ENCODE measurements at places on chromosomes 16 and 17. TPM values are rescaled to one million over a fixed set of nuclear protein-coding genes. Genes with fewer than 3 reads are reported as not detected.

The PRR35 gene
- total RNA-seq, result under 0.01 TPM

The CDYL2 gene
- total RNA-seq, result 4.1 TPM

The CACNG3 gene
- not detected for total RNA-seq

The ITGAX gene
- total RNA-seq, result not detected

The TBC1D26 gene
- total RNA-seq, result under 0.01 TPM

The ABCA6 gene
- 0.93 TPM for total RNA-seq

The TBC1D3B gene
- total RNA-seq, result 3.2 TPM

The CRHR1 gene
- total RNA-seq, result not detected

The ACSM5 gene
- total RNA-seq, result not detected

The DHRS7C gene
- total RNA-seq, result not detected

The MT1G gene
- total RNA-seq, result 0.68 TPM

The CD300A gene
- total RNA-seq, result not detected

The CLEC10A gene
- total RNA-seq, result not detected

The PPP1R1B gene
- total RNA-seq, result not detected

The CCL5 gene
- total RNA-seq, result 0.34 TPM

The SPNS2 gene
- 14.7 TPM for total RNA-seq

The C1QL1 gene
- under 0.01 TPM for total RNA-seq

The TAT gene
- total RNA-seq, result 0.07 TPM

The SLC7A6 gene
- total RNA-seq, result 10.9 TPM

The DDX52 gene
- 28.4 TPM for total RNA-seq

The FKBP10 gene
- total RNA-seq, result 113 TPM

The CAVIN1 gene
- total RNA-seq, result 146 TPM

The SLC16A6 gene
- total RNA-seq, result 0.14 TPM

The FOXO3B gene
- total RNA-seq, result 3.0 TPM

The UTP18 gene
- 34.2 TPM for total RNA-seq

The SMIM36 gene
- total RNA-seq, result not detected

The TBC1D3C gene
- not detected for total RNA-seq

The RBFOX1 gene
- total RNA-seq, result not detected

The MYH1 gene
- total RNA-seq, result not detected

The CCDC200 gene
- not detected for total RNA-seq

The KRT32 gene
- total RNA-seq, result not detected

The TOB1 gene
- total RNA-seq, result 25.7 TPM

The CLDN9 gene
- under 0.01 TPM for total RNA-seq

The C17orf50 gene
- total RNA-seq, result not detected

The GDPD3 gene
- total RNA-seq, result 1.8 TPM

The PHAF1 gene
- total RNA-seq, result 30.3 TPM

The TAX1BP3 gene
- total RNA-seq, result 150 TPM

The FBXO31 gene
- 31.4 TPM for total RNA-seq

The CDRT15L2 gene
- not detected for total RNA-seq

The OTOP3 gene
- not detected for total RNA-seq

The C16orf89 gene
- not detected for total RNA-seq

The COX10 gene
- 21.2 TPM for total RNA-seq

The BCL6B gene
- not detected for total RNA-seq

The MAP2K4 gene
- total RNA-seq, result 42.7 TPM

The BRIP1 gene
- 3.1 TPM for total RNA-seq

The SLC25A10 gene
- total RNA-seq, result 24.3 TPM

The SLC47A1 gene
- total RNA-seq, result 0.34 TPM

The CHD9NB gene
- total RNA-seq, result 1.1 TPM

All from nasal cavity respiratory epithelium epithelial cell of viscerocranial mucosa (primary cell).